ENCODE measurements at places on chromosomes 12 and 14. TPM values are rescaled to one million over a fixed set of nuclear protein-coding genes. Genes with fewer than 3 reads are reported as not detected.

PLA2G1B gene
- not detected for total RNA-seq

PTCSC3 gene
- total RNA-seq = not detected

MAP1LC3B2 gene
- total RNA-seq = 3.0 TPM

SLCO1C1 gene
- total RNA-seq = not detected

FGD4 gene
- total RNA-seq = 38.9 TPM

Measured in spleen (tissue), 13 donors.